ENCODE measurements at places on chromosomes 7 and 10. TPM values are rescaled to one million over a fixed set of nuclear protein-coding genes. Genes with fewer than 3 reads are reported as not detected.

DNA sequence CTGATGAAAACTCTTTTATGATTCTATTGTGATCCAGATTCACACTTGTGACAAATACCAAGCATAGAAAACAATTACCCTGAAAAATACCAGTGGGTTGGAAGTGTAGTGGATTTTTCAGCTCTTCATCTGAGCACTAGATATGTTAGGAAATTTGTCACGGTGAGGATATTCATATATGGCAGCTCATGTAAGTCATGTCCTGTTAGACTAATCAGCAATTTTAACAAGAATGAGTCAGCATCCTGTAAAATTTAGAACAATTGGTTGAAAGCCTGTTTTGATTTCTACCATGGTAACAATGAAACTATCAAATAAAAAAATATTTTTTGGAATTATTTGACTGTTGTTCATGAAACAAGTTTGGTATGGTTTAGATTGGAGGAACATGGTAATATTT lies 334.3 kb downstream of the CACNA2D1 start:
- H3K4me1 ChIP-seq: peaks cover 7% of the 10 kb centered on the region
- H3K4me3 ChIP-seq: no peak overlapping the region
- H3K36me3 ChIP-seq: no peaks in the 10 kb centered on the region
- DNase-seq: peak; percentile 41
- peak overlapping the region; percentile 21 for H3K27ac ChIP-seq

DNA sequence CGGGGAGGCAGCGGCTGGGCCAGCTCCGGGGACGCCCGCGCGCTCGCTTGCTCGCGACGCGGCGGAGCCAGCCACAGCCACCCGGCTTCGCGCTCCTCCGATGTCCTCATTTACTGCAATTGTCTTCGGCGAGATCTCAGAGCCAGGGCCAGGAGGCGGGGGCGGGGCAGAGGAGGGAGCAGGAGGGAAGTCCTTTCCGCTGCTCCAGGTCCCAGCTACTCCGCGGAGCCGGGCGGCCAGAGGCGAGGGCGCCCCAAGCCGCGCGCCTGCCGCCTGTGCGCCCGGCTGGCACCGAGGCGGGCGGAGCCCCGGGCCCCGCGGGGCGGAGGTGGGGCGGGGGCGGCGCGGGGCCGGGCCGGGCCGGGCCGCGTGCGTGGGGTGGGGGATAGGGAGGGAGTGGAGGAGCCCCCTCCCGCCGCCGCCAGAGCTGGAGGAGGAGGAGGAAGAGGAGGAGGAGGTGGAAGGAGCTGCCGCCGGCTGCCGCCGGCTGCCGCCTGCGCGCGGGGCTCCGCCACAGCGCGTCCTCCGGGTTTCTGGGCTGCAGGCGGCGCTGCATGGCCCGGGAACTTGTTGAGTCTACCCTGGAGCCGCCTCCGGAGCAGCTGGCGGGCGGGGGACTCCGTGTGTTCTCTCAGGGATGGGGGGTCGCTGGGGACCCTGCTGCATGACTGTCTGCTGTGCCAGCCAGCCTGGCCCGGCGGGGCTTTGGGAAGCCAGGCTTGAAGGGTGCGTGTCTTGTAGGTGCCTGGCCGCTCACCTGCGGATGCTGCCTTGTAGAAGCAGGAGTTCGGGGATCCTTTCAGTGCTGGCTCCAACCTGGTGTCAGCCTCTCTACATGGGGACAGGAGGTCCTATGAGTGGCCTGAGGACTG lies at the start of gene INSYN2A:
INSYN2A (minus strand) TSS at position 310 of the 872 bp plus-strand sequence. CDS start 20,196 bp downstream, outside the sequence.
- H3K27me3 ChIP-seq: no peaks in the 10 kb centered on the region
- no peak within 1 kb of the TSS for H3K27ac ChIP-seq
- peak within 1 kb of the TSS; percentile 57 for H3K4me3 ChIP-seq
- H3K4me1 ChIP-seq: peaks cover 16% of the 10 kb centered on the region
- H3K36me3 ChIP-seq: no peaks in the 10 kb centered on the region

DNA sequence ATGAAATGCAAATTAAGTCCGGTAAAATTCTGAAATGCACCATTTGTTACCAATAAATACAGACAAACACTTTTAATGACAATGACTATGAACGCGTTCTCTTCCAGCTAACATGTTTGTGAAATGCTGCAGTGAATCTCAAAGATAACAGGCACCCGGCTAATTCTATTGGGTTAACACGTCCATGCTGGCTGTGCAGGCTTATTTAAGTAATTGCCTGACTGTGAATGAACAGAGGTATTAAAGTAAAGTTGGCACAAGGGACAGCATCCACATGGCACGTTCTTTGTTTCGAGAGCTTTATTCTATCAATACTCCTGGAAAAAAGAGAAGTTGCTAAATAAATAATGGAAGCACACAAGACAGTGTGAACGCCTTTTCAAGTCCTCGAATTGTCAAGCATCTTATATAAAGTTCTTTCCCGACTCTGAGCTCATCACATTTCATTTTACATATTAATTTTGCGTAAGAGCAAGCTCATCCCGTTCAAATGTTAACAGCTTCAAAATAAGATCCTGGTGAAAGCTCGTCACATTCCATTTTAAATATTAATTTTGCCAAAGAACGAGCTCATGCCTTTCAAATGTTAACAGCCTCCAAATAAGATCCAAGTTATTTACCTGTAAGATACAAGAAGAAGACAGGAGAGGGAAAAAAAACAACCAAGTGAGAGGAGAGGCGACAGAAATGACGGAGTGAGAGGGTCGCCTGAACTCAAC lies 111.3 kb upstream of the RHEB start:
- H3K4me3 ChIP-seq: peak overlapping the region; percentile 83
- peak overlapping the region; percentile 60 for H3K27ac ChIP-seq
- no peaks in the 10 kb centered on the region for H3K36me3 ChIP-seq
- peaks cover 22% of the 10 kb centered on the region for H3K4me1 ChIP-seq
- no peaks in the 10 kb centered on the region for H3K27me3 ChIP-seq

- no peaks in the 10 kb centered on the region for H3K36me3 ChIP-seq
- peak; percentile 1 for DNase-seq
- no peaks in the 10 kb centered on the region for H3K27me3 ChIP-seq
- no peak overlapping the region for H3K27ac ChIP-seq
These were observed 19.2 kb downstream of the AKR1C8 start for GRCh38 chr10:5165738-5166137.

- no peak for DNase-seq
- no peaks in the 10 kb centered on the region for H3K27me3 ChIP-seq
- H3K4me3 ChIP-seq: no peak overlapping the region
These were observed 865.9 kb downstream of the LRMDA start for GRCh38 chr10:76297358-76297757.

DNA sequence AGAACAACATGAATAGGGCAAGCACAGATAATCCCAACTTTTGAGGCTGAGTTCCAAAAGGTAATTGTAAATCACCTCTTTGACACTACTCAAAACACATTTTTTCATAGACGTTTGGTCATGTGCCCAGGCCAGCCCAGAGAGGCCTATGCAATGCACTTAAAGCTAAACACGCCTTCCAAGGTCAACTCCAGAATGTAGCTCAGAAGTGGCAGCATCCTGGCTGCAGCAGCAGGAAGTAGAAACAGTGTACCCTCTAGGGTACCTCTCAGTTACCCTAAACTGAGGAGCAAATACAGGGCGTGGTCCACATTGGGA lies 58.7 kb downstream of the OSBPL3 start:
- H3K4me1 ChIP-seq: peaks cover 30% of the 10 kb centered on the region
- no peak overlapping the region for H3K4me3 ChIP-seq
- H3K27me3 ChIP-seq: no peaks in the 10 kb centered on the region
- no peak overlapping the region for H3K27ac ChIP-seq
- DNase-seq: no peak

- no peak overlapping the region for H3K4me3 ChIP-seq
- H3K27ac ChIP-seq: no peak overlapping the region
- no peaks in the 10 kb centered on the region for H3K36me3 ChIP-seq
- DNase-seq: peak; percentile 60
- peaks cover 5% of the 10 kb centered on the region for H3K4me1 ChIP-seq
These were observed 128.6 kb downstream of the OAT start for GRCh38 chr10:124289851-124290795.

GRCh38 chr7:81140252-81140651 lies 221.4 kb upstream of the SEMA3C start:
- H3K36me3 ChIP-seq: no peaks in the 10 kb centered on the region
- no peak overlapping the region for H3K4me3 ChIP-seq
- H3K27ac ChIP-seq: no peak overlapping the region

DNA sequence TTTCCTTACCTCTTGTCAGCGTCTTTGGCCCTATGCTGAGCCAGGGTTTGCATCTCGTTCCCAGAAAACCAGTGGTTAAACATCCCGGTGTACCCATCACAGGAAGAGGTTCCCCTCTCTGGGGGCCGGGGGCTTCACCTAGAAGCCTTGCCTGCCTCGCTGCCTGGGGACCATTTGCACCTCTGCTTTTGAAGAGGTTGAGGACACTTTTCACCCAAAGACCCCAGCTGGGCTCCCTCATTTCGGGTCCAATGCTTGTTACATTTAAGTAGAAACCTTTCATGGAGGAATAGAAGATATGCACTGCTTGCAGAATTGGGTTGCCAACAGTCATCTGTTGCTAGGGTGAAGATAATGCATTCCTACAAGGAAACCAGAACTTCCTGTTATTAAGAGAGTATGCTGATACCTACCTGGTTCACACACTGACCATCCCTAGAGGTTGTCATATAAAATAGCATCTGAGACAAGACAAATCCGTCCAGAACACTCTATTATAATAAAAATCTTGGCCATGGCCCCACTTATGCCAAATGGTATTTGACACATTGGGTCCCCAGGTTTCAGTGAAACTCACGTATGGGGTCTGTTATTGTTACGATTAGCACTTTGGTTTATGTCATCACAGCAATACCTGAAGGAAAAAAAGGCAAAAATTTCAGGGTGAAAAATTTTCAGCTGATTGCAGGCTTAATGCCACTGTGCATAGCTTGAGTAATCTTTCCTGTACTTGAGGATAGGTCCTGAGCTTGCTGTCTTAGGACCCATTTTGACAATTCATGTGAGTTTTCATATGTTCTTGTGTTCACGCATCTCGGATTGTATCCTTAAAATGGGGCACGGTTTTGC lies 917 bp downstream of the ZNF365 start:
- no peak for DNase-seq
- H3K36me3 ChIP-seq: no peaks in the 10 kb centered on the region
- peaks cover 14% of the 10 kb centered on the region for H3K4me1 ChIP-seq
- H3K27me3 ChIP-seq: no peaks in the 10 kb centered on the region
- no peak overlapping the region for H3K27ac ChIP-seq
- H3K4me3 ChIP-seq: peak overlapping the region; percentile 62

- no peak for DNase-seq
- no peak overlapping the region for H3K4me3 ChIP-seq
- peaks cover 6% of the 10 kb centered on the region for H3K4me1 ChIP-seq
- H3K27me3 ChIP-seq: no peaks in the 10 kb centered on the region
- H3K36me3 ChIP-seq: no peaks in the 10 kb centered on the region
These were observed 22.0 kb downstream of the INPP5A start for GRCh38 chr10:132559538-132559937.

DNA sequence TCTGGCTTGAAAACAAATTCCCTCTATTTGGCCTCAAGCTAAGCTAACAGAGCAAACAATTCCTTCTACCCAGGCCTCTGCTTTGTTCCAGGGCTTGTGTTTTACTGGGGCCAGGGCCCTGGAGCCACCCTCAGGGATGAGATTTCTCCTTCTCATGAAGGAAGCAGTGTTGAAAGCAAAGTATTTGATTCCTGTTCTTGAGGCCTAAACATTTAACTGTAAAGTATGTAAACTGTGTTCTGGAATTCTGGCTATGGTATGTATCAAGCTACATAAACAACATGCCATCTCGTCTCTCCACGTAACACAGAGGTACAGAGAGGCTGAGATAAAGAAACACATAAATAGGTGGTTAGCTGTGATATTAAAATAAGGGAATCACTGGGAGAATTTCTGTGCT lies 81.8 kb downstream of the HERPUD2 start:
- H3K4me1 ChIP-seq: no peaks in the 10 kb centered on the region
- no peak overlapping the region for H3K27ac ChIP-seq
- no peaks in the 10 kb centered on the region for H3K27me3 ChIP-seq
- H3K4me3 ChIP-seq: no peak overlapping the region
- DNase-seq: no peak

DNA sequence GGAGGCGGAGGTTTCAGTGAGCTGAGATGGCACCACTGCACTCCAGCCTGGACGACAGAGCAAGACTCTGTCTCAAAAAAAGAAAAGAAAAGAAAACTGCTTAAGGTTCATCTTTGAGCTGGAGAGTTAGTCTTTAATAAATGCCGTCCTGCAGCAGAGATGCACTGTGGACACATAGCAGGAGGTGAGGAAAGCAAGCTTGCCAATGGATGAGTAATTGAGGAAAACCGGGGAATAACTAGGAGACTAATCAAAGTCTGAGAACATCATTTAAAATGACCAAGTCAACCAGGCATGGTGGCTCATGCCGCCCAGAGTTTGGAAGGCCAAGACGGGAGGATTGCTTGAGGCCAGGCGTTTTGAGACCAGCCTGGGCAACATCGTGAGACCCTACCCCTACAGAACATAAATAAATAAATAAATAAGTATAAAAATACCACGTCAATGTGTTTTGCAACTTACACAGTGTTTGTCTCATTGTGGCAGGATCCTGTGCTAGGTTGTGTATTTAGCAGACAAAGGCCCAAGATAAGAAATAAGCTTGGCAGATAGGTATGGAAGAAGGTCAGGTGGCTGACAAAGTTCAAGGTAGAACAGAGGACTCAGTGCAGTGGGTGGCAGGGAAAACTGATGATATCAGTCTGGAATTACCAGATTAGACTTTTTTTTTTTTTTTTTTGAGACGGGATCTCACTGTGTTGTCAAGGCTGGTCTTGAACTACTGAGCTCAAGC lies 115.7 kb upstream of the KMT2C start:
- no peak for DNase-seq
- H3K36me3 ChIP-seq: no peaks in the 10 kb centered on the region
- no peaks in the 10 kb centered on the region for H3K4me1 ChIP-seq
- no peaks in the 10 kb centered on the region for H3K27me3 ChIP-seq
- H3K4me3 ChIP-seq: no peak overlapping the region

GRCh38 chr7:37732253-37732652 lies 48.7 kb downstream of the GPR141 start:
- H3K36me3 ChIP-seq: no peaks in the 10 kb centered on the region
- no peak overlapping the region for H3K4me3 ChIP-seq
- H3K27ac ChIP-seq: no peak overlapping the region

GRCh38 chr10:106931159-106931852 lies 233.2 kb downstream of the SORCS1 start:
- no peak for DNase-seq
- H3K27me3 ChIP-seq: no peaks in the 10 kb centered on the region
- no peaks in the 10 kb centered on the region for H3K4me1 ChIP-seq
- no peak overlapping the region for H3K4me3 ChIP-seq
- no peaks in the 10 kb centered on the region for H3K36me3 ChIP-seq

OR9A2 gene
- not detected for total RNA-seq

OR2A1 gene
- not detected for total RNA-seq

ATP6V1F gene
- total RNA-seq: 193 TPM

REEP3 gene
- total RNA-seq: 44.6 TPM

SLC13A1 gene
- not detected for total RNA-seq

ZNF425 gene
- total RNA-seq: 7.1 TPM

All from astrocyte (in vitro differentiated cells and primary cell).